Putamen (tissue), 1 donor: ENCODE measurements at places on chromosomes 1 and 21.

DNA sequence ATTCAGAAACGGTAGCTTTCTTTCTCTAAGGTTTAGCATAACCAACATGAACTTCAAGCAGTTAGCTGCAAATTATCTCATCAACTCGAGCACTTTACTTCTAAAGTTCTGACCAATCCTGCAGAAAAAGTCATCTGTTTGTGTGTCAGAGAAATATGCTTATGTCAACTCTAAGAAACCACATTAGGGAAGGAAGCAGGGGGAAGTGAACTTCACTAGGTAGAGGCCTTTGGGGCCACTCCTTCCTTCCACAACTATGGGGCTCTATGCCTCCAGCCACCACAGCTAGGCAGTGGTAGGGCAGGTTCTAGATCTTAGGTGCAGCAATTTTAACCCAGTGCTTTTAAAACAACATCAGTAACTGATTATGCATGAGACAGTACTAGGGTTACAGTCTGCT lies 375.9 kb downstream of the DSCAM start:
- no peak for DNase-seq

GRCh38 chr1:205680073-205680851 lies at the start of gene SLC45A3:
SLC45A3 (minus strand) TSS chr1:205680509; CDS start chr1:205664656, 15,853 bp downstream.
- peak; percentile 72 for DNase-seq

DNA sequence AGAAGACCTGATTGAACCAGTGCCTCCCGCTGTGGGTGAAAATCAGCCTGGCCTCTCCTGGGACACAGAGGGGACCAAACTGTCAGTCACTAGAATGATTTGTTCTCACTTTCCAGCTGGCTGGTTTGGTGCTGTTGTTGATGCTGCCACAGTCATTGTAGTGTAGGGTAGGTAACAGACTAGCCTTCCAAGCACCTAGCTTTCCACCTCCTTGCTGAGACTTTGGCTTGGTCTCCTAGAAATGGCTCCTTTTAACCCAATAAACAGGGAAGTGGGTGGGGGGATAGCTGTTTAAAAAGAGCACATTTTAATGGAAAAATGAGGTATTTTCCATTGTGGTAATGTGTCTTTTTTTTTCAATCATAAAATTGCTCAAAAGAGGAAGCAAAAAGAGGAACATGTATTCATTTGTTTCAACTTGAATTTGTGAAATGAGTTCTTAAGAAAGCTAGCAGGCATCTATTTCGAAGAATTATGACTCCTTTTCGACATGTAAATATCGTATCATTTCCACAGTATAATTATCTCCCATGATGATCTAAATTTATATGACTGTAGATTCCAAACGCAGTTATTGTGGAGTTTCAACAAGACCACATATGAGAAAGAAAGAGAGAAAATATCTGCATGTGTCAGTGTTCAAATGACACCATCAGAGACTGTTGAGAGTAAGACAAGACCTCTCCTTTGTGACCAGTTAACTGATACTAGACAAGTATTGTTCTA lies 190.1 kb downstream of the HLX start:
- no peak for DNase-seq

- no peak for DNase-seq
Observed at GRCh38 chr21:33950431-33951079, 35.0 kb upstream of the ATP5PO start.

- no peak for DNase-seq
Observed at GRCh38 chr1:47196622-47197021, 6.8 kb upstream of the PDZK1IP1 start.

DNA sequence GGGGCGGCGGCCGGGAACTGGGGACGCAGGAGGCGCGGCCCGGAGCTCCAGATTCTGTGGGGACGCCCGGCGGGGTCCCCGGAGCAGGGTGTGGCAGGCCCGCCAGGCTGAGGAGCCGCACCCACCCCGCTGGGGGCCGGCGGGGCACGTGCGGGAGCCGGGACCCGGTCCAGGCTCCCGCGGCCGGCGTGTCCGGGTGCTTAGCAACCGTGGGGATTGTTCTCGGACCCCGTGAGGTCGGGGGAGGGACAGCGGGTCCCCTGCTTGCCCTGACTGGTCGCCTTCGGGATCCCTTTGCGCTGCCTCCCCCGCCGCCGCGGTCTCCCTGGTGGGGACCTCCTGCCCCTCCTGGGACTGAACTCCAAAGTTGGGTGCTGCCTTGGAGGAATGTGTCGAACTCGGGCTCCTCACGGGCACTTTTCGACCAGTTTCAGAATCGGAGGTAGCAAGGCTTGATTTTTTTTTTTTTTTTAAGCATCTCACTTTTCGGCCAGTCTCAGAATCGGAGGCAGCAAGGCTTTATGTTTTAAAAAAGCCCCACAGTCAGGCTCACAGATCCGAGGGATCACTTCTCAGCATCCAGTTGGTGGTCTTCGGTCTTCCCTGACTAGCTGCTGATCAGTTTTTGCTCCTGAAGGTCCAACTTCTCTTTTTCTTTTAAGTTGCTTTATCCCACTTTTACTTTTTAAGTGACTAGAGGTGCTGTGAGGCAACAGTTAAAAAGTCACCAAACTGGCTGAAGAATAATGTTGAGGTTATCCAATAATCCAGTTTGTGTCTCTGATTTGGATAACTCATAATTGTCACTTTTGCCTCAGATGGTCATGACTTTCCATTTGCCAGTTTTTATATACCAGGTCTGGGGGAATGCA lies 648 bp downstream of the FAM76A start:
- DNase-seq: peak; percentile 29

DNA sequence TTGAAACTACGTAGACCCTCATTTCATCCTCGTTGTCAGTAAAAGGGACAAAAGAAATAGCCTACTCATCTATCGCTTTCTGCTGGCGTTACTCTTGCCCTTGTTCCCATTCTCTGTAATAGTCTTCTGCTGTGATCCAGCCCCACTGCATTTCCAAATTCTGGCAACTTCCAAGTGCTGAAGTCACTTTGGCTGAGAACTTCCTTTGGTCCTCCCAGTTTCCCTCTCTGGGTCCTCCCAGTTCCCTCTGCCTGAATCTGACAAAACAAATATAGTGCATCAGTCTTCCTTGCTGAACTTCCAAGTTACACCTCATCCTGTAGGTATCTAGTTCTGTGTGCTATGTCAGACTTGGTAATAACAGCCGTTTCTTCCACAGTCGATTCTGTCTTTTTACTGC lies 47.0 kb upstream of the PLA2G4A start:
- no peak for DNase-seq

GRCh38 chr1:166603296-166603695 lies 236.0 kb upstream of the POGK start:
- DNase-seq: no peak

- no peak for DNase-seq
Observed at GRCh38 chr1:95168028-95168427, 50.9 kb downstream of the TLCD4 start.

GRCh38 chr1:32150847-32151246 lies 28.6 kb upstream of the TXLNA start:
- DNase-seq: no peak

- no peak for DNase-seq
Observed at GRCh38 chr1:171220081-171220420, 28.2 kb upstream of the FMO1 start.

- no peak for DNase-seq
Observed at GRCh38 chr1:235207209-235207565, 46.1 kb upstream of the RBM34 start.

DNA sequence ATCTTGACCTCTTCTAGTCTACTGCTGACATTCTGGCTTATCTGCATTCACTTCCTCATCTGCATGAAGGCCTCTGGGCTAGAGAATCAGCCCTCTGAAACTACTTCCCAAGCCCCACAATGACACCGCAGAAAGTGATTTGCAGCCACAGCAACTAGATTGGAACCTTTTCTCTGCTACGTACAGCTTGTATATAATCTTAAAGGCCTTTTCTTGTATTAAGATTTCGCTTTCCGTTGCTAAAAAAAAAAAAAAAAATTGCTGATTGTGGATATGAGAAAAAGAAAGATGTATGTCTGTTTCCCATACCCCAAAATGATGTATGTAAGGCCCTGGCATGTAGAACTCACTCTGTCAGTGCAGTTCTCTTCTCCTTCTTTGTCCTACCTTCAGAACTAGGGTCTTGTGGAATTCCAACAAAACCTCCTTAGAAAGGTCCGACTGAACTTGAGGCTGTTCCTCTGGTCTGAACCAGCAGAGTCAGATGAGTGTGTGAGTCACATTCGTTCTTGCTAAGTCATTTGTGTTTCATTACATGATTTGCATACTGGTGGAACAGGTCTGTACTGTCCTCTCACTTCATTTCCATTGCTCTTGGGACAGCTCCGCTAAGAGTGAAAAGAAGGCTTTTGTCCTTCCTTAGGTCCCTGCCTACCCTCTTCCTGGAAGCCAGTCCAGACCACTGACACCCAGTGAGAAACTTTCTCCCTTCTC lies 62.7 kb downstream of the PLPP3 start:
- no peak for DNase-seq

- DNase-seq: no peak
Observed at GRCh38 chr1:7754234-7754633, 16.9 kb upstream of the VAMP3 start.

- DNase-seq: no peak
Observed at GRCh38 chr1:25615563-25616094, 962 bp upstream of the MAN1C1 start.

DNA sequence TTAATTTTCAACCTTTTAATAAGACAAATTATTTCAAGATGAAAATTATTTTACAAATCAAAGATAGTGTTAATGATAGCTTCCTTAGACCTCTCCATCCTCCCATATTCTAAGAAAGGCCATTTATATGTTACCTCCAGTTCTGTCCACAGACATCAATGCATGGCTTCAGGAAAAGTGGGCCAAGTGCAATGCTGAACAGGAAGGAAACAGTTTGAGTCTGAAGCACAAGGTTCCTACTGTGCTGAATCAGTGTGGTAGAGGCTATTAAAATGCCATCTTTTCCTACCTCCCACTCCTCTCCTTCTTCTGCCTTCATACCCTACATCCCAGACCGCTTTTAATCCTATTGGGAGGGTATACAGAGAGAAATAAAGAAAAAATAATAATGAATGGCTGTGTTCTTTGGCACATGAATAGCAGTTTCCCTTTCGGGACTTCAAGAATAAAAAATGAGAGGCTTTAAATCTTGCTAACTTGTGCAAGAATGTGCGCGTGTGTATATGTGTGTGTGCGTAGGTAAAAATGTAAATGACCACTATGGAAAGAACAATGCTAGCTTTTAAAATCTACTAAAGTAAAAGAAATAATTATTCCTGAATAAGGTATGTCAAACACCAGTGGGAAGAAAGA lies 62.6 kb upstream of the C1orf105 start:
- DNase-seq: no peak

GRCh38 chr1:218314316-218314715 lies 29.2 kb downstream of the RRP15 start:
- DNase-seq: no peak

DNA sequence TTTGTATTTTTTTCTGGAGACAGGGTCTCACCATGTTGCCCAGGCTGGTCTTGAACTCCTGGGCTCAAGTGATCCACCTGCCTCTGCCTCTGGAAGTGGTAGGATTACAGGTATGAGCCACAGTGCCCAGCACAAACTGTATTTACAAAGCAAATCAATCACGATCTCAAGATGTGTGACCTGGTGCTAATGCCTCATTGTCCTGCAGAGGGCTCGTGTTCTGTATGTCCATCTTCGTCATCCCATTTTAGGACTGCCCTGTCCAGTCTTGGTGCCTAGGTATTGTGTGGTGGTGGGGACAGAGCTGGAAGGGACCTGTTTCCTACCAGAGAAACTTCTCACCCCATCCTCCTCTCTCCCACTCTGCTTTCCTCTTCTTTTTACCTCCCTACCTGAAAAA lies 20.2 kb downstream of the PROK1 start:
- DNase-seq: no peak

DNA sequence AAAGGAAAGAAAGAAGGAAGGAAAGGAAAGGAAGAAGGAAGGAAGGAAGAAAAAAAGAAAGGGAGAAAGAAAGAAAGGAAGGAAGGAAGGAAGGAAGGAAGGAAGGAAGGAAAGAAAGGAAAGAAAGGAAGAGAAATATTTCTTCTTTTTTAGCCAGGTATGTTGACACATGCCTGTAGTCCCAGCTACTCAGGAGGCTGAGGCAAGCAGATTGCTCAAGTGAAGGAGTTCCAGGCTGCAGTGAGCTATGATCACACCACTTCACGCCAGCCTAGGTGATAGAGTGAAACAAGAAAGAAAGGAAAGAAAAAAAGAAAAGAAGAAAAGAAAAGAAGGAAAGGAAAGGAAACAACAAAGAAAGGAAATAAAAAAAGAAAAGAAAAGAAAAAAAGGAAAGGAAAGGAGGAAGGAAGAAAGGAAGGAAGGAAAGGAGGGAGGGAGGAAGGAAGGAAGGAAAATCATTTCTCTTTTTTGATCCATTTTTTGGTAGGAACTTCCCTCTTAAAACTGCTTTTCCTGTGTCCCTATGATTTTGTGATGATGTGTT lies 5.8 kb upstream of the ZMYM1 start:
- DNase-seq: no peak

DNA sequence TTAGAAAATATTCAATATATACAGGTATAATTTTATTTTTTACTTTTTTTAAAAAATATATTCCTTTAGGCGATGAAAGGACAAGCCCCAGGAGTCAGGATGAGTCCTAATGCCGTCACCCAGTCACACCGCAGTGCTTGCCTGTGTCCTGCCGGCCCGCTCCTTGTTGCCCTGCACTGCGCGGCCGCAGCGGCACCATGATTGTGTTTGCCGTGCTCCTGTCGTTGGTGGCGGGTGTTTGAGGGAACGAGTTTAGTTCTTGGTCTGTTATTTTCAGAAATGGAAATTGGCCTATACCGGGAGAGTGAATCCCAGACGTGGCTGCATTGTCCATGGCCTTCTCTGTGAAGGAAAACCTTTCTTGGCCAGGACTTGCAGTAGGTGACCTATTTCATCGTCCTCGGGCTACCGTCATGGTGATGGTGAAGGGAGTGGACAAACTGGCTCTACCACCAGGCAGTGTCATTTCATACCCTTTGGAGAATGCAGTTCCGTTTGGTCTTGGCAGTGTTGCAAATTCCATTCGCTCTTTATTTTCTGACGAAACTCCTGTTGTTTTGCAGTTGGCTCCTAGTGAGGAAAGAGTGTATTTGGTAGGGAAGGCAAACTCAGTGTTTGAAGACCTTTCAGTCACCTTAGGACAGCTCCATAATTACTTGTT lies 45.9 kb upstream of the CRB1 start:
- DNase-seq: no peak

DNA sequence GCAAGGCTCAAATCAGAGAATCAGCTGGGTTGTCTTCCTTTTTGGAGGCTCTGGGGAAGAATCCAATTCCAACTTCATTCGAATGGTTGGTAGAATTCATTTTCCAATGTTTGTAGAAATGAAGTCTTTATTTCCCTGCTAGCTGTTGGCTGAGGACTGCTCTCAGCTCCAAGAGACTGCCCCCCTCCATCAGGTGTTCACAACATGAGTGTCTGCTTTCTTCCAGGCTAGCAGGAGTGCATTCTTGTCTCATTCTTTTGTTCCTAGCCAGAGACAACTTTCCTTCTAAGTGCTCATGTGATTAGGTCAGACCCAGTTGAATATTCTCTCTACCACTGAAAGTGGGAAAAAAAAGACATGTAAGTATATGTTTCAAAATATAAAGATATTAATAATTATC lies 95.2 kb downstream of the HLX start:
- DNase-seq: no peak

GRCh38 chr1:167420510-167420909 lies 97.8 kb downstream of the CD247 start:
- no peak for DNase-seq

- DNase-seq: no peak
Observed at GRCh38 chr1:119868176-119868575, 28.1 kb downstream of the ADAM30 start.

GRCh38 chr1:154837034-154837671 lies 32.9 kb downstream of the KCNN3 start:
- no peak for DNase-seq
